ENCODE measurements at places on chromosomes 3 and 15.

- DNase-seq, result no peak
Observed at GRCh38 chr3:53845881-53846133, 412 bp downstream of the CHDH start.

DNA sequence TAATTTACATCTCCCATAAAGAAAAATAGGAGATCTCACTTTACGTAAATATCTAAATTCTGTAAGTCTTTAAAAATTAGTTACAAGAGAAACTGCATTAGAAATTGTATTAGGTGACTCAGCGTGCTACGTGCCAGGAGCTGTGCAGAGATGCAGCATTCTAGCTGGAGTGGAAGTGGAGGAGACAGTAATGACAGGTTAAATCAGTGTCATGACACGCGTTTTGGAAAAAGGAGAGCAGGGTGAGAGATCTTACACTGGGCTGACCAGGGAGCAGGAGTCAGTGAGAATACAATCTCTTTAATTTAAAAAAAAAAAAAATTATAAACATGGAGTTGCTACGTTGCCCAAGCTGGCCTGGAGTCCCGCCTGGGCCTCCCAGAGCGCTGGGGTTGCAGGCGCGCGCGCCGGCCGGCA lies 635 bp downstream of the TUBGCP5 start:
- no peak for DNase-seq

- no peak for DNase-seq
Observed at GRCh38 chr15:83653288-83653638, 660 bp upstream of the ADAMTSL3 start.

DNA sequence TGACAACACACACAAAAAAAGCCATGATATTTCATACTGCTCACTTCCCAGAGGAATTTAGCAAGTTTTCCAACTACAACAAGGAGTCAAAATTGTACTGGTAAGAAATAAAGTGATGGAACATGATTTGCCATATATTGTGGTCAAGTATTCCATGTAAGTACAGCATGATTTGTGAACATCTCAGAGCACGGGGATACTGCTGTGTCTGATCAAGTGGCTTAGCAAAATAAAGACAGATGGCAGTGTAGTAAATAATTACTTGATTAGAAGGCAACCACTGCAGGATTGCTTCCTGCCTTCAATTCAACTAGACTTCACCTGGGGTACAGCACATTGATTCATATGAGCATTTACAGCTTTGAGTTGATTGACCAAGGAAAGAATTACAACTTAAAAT lies 51.6 kb upstream of the DUT start:
- no peak for DNase-seq

GRCh38 chr3:107392549-107393165 lies 15.4 kb downstream of the CCDC54 start:
- no peak for DNase-seq

GRCh38 chr3:123871946-123872345 lies 12.2 kb downstream of the MYLK start:
- DNase-seq, result no peak

GRCh38 chr3:64837986-64838735 lies 150.4 kb upstream of the ADAMTS9 start:
- DNase-seq, result no peak

GRCh38 chr3:13841826-13842225 lies 38.0 kb downstream of the WNT7A start:
- DNase-seq, result no peak

DNA sequence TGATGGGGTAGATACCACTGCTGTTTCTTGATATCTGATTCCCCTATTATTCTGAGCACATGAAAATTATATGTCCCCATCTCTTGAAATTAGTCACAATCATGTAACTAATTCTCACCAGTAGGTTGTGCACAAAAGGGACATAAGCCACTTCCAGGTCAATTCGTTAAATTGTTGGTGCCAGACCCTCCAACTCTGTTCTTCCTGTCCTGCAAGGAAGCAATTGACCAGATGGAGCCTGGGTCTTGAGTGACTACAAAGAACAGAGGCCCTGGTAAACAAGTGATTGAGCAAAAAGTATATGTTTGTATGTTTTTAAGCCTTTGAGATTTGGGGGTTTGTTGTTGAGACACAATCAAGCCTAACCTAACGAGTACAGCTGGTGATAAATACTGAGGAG lies 36.9 kb downstream of the ABI3BP start:
- DNase-seq, result no peak
